ENCODE measurements at places on chromosomes 4 and X.

DNA sequence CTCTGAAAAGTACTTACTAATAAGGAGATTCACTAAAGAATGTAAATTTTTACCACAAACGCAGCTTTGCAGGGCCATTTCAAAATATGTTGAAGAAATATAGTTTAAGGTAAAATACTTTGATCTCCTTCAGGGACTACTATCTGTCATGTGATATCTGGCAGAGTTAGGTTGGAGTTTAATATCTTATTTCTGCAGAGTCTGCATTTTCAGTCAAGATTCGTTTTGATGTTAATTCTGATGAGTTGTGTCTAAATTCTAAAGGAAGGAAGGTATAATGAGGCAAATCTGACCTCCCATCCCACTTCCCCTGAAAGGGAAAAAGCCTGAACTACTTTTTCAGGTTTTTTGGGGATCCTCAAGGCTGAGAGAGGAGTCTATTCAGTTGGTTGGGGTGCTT, 123.9 kb upstream of the TECRL start:
- no peak for DNase-seq

DNA sequence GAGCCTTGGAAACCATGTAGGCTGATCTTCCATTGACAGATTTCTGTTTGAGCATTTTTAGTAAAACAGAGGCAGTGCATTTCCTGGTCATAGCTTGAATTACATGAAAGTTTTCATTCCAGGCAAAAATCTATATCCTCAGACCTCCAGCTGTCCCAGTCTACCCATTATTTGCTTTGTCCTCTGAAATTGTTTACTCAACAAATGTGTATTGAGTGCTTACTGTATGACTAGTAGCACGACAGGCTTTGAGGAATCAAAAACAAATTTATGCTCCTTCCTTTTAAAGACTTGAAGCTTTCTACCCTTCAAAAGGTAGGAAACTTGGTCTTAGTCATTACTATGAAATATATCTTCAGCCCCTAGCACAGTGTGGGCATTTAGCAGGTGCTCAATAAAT, 307.9 kb upstream of the IGFBP7 start:
- DNase-seq = no peak

DNA sequence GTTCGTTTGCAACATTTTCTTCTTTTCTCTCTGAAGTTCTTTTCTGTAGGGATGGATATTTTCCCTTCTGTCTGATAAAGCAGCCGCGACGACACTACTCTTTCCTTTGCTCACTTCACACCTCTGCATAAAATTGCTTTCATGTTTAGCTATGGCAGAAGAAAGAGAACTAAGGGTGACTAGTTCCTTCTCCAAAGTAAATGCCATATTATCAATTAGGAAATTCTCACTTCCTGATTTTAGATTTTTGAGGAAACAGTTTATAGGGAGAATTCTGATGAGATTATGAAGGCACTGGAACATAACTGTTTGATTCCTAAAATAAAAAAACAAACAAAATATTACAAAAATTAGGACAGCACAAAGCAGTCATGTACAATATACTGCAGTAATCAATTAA, 29.2 kb downstream of the FANCB start:
- no peak for DNase-seq

DNA sequence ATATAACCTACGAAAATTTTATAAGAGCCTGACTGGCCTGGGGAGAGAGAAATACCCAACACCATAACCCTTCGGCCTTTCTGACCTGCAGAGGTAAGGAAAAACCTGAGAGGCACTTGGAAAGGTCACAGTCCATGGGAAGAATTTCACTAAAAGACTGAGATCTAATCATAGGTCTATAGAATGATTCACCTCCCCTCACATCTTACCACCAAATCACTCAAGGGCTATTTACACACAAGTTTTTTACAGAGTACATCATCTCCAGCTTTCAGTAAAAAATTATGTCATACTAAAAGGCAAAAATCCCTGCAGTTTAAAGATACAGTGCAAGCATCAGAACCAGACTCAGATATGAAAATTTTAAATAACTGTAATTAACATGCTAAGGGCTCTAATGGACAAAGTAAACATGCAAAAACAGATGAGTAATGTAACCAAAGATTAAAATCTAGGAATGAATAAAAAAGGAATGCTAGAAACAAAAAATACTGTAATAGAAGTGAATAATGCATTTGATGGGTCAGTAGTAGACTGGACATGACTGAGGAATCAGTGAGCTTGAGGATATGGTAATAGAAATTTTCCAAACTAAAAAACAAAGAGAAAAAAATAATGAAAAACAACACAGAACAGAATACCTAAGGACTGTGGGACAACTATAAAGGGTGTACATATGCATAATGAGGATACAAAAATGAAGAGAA, 32.1 kb upstream of the SLC16A2 start:
- no peak for DNase-seq

DNA sequence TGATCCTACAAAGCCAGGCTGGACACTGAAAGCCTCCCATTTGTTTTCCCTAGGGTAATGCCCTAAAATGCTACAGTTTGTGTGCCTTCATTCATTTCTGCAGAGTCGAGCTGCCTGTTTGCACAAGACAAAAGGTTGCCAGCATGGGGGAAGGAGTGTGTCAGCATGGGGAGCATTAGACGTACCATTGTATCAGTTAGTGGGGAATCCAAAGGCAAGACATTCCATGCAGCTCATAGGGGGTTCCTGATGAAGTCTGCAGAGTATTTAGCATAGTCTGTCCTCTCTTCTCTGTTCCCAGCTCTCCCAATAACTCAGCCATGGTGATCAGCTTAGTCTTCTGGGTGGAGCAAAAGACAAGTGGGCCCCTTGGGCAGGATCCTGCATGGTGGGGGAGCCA, 276.9 kb upstream of the PCDH7 start:
- no peak for DNase-seq

GRCh38 chr4:15654593-15655222, 449 bp downstream of the FBXL5 start:
- peak; percentile 20 for DNase-seq

GRCh38 chr4:106796876-106797275, 239.2 kb downstream of the DKK2 start:
- DNase-seq = no peak

- no peak for DNase-seq
These were observed 23.6 kb downstream of the FAM199X start for GRCh38 chrX:104189837-104190236.

DNA sequence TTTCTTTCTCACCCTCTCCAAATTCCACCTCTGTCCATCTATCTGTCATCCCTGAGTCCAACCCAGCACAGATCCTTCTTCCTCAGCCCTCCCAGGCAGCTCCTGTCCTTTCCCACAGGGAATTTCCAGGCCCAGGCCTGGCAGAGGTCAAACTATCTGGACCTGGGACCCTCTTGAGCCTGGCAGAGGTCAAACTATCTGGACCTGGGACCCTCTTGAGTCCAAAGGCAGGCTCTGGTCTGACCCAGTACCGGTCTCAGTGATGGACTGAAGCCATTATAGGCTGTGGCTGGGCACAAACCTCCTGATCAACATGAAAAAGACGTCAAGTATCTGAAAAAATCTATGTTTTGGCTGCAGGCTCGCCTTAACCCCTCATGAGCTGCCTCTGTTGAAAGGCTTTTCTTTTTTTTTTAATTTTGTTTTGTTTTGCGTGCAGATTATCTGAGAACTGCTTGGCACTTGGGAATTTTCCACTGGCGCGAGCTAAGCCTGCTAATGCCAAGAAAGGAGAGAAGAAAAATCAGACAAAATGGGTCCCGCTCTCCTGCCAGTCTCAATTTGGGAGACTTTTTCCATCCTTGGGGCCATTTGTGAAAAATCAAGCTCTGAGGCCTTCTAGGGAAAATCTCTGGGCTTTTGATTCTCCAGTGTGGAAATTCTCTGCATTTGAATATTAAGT, 31.2 kb downstream of the MSX1 start:
- DNase-seq = no peak

- DNase-seq = no peak
These were observed 1181.4 kb downstream of the RPA4 start for GRCh38 chrX:98065151-98065550.

DNA sequence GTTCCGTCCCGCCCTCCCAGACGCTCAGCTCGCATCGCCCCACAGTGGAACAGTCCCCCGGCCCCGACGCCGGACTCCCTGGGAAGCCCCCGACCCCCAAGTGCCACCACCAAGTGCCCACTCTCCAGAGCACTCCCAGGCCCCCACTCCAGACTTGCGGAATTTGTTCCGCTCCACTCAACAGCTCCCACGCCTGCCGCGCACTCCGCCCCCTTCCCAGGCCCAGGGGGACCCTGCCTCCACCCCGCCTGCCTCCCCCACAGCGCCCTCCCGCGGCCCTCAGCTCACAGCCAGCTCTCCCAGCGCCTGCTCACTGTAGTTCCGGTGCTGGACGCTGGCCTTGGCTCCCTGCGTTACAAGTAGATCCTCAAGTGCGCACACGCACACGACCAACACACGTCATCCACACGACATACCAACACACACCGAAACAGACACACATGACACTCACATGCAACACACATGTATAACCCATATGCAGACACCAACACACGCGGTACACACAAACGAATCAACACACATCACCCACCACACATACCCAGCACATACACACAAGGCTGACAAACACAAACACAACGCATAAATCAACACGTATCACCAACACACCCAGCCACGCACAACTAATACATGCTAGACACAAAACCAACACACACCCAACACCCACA, 8.0 kb downstream of the MSX1 start:
- no peak for DNase-seq

DNA sequence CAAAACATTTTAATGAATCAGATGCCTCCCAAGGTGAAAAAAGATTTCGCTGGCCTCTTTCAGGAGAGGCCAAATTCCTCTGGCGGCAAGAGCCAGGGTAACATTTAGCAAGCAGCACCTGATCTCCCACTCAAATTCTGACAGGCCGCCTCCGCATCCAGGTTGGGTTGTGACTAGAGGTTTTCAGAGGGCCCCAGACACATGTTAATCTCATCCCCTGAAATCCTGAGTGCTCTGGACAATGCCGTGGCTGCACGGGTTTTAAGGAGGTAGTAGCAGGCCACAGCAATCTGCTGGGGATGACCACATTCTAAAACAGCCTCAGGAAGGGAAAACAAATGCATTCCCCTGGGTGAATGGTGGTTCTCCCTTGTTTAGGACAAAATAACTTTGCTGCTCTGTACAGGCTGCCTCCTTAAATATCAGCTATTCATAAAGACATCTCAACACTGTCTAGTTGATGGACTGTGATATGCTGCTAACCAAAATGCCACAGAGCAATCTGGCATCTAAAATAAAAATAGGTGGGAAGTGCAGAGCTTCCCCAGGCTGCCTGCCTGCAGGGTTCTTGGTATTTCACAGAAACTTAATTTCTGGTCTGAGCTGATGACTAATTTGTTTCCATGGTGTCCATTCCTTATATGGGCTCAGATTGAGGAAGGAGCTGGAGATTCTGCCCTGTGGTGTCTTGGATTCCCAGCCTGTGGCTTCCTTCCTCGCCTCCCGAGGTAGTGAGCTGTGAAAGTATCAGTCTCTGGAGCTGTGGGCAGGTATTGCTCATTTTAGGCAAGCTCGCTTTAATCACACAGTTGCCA, 202.0 kb downstream of the DCLK2 start:
- no peak for DNase-seq

DNA sequence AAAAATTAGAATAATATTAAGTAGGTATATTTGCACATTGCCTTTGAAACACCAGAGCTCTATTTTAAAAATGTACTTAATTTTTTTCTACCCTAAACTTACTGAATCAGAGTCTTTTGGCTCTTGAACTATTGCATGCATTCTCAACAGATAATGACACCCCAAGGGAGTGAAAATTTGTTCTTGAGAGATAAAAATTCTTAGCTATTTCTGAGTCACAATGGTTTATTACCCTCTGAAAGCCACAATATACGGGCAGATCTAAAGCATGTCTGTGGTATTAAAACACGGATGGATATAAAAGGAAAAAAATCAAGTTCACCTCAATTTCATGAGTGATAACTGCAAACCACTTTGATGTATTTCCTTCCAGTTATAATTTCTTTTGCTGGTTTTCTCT, 636.3 kb upstream of the FTHL17 start:
- DNase-seq = no peak

- no peak for DNase-seq
These were observed 77.0 kb upstream of the C4orf50 start for GRCh38 chr4:6095023-6095752.

- DNase-seq = no peak
These were observed 47.7 kb downstream of the PDGFRA start for GRCh38 chr4:54276641-54277430.

GRCh38 chr4:170769862-170770261, 680.1 kb upstream of the AADAT start:
- DNase-seq = no peak

DNA sequence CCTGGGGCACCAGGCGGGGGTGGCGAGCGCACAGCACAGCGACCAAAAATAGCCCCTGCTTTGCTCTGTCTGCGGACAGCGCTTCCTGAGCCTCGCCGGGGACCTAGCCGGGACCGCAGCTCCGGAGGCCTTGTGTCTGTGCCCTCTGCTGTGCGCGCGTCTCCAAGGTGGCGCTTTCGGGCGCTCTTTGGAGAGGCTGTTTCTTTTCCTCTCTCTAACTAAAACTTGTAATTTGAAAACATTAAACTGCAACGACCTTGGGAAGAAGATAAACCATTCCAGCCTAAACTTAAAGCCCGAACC, 3.4 kb downstream of the ARX start:
- DNase-seq = no peak

DNA sequence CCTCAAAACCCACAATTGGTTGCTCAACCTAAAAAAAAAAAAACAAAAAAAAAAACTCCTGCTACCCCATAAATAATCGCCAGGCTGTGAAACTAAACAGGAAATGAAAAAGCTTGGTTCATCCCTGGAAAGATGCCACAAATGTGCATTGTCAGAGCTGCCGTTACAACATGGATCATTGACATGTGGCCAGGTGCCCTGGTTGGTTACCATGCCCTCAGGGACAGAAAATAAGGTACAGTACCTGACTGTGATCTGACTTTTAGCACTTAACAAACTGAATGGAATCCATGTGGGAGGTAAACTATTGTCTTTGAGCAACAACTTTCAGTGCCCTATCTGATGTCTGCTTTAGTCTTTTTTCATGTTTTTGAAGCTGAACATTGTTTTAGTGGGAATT, 118.0 kb upstream of the RPL34 start:
- DNase-seq = no peak

- DNase-seq = no peak
These were observed 487.9 kb upstream of the GALNT7 start for GRCh38 chr4:172680691-172681090.

DNA sequence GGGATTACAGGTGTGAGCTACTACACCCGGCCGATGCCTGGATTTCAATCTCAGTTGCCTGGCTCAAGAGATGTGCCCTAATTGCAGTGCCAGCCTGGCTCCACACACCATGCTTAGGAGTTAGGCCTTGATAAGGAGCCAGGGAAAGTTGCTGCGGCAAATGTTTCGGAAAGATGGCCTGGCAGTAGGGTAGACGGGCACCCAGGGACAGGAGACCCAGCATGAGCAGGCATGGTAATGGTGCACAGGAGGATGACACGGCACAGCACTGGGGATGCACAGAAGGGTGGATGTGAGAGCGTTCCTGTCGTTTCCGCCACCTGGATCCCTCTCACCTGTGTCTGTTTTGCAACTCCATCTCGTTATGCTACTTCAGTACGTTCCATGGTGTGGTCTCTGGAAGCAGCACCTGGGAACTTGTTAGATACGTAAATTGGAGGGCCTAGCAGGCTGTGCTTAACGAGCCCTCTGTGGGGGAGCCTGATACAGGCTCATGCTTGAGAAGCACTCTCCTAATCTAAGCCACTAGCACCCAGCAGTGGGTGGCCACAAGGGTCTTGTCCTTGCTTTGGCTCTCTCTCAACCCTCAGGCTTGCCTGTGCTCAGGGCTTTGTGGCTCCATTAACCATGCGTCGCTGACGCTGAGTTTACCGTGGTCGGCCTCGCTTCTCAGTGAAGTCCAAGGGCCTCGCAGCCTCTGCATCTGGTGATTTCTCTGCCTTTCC, 20.3 kb downstream of the RNF4 start:
- no peak for DNase-seq
